CD4-positive, alpha-beta T cell (primary cell): ENCODE measurements at places on chromosomes 3 and 15.

GRCh38 chr3:160464971-160465370 is 15.4 kb upstream of the TRIM59 start:
- no peak for DNase-seq

- DNase-seq: no peak
These were observed 85.4 kb downstream of the TIGIT start for GRCh38 chr3:114379266-114379665.

- DNase-seq: no peak
These were observed 60.9 kb downstream of the NOX5 start for GRCh38 chr15:69075440-69075839.

GRCh38 chr3:49805897-49806701 is 3.0 kb downstream of the INKA1 start:
- no peak for DNase-seq

DNA sequence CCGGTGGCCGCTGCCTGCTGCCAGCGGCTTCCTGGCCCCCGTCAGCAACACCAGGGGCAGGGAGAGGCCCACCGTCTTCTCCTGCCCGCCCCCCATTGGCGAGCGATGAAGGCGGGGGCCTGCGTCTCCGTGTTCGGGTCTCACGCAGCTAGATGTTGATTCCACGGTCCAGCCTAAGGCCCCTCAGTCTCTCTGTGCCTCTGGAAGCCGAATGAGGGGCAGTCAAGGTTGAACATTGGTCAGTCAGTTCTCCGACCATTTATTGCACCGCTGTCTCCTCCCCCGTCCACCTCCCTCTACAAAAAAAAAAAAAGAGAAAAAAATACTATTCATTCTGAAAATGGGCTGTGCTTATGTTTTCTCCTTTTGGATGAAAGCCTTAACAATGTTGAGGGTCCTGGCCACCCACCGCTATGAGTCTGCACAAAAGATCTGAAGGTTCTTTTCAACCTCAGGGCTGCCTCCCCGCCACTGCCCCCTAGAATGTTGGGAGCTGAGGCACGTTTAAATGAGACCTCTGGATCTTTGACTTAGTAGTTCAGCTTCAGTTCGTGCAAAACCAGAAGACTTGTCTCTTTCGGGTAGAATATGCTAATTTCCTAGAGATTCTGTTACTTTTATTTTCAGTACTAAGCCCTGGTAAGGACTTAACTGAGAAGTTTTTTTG is 736 bp downstream of the IREB2 start:
- no peak for DNase-seq

DNA sequence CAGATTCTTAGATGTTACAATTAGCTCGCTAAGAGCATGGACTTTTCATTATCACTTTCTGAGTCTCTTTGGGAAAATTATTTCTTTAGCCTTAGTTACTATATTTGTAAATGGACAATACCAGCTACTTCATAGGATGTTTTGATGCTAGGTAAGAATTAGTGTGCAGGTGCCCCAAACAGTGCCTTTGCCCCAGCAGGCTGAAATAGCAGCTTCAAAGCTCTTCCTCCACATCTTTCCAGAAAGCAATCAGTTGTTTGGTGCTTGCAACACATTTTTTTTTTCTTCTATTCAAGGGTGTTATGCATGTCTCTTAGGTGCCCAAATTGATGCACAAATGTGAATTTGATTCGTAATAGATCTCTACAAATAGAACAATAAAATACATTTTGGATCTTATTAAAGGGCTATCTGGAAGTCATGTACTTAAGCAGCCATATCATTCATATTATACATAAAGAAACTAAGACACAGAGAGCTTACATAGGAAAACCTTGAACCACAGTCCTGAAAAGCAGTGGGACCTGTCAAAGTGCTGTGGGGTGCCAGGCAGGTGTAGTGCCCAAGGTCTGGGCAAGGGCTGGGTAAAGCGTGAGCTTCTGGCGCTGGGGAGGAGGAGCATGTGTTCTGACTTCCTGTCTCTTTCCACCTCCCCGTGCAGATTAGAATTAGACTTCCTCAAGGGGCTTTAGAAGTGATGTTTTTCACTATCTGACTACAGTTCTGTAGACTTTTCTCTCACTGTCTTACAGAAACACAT is 62.9 kb downstream of the FNDC3B start:
- peak; percentile 25 for DNase-seq

- no peak for DNase-seq
These were observed 213.8 kb downstream of the RPLP1 start for GRCh38 chr15:69666441-69666882.

DNA sequence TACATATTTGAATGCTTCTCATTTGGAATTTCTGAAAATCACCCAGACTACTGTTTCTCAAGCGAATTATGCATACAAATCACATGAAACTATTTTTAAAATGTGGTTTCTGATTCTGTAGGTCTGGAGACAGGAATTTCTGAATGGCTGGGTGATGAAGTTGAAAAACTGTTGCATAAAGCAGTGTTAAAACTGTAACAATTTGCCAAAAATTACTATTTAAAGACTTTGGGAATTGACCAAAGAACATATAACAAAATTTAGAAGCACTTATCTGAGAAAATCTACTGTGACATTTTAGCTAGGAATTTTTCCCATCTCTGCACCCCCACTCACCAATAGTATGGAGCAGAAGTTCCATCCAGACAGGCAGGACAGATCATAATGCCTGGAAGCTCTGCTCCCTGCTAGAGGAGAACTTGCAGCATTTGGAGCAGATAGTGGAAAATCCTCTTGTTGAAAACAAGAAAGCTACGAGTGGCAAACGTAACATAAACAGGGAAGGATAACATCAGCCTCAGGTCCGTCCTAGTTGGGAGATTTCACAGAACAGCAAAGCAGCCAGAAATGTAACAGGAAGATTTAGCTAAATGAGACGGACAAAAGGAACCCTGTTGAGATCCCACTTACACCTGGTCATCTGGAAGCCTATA is 132.3 kb upstream of the MCTP2 start:
- no peak for DNase-seq

DNA sequence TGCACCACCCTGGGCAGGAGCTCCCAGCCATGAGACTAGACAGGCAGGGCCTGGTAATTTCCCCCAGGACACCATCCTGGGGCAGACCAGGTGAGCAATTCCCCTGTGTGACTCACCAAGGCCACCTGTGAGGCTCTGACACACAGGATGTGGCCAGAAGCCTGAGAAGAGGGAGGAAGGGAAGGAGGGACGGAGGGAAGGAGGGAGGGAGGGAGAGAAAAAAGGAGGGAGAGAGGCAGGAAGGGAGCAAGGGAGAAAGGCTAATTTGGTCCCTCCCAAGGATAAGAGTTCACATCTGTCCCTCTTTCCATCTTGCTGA is 25.9 kb downstream of the WNT7A start:
- no peak for DNase-seq

- no peak for DNase-seq
These were observed 169.4 kb downstream of the SHQ1 start for GRCh38 chr3:72678867-72679266.

GRCh38 chr3:129384594-129385323 is 43.7 kb downstream of the EFCAB12 start:
- no peak for DNase-seq

DNA sequence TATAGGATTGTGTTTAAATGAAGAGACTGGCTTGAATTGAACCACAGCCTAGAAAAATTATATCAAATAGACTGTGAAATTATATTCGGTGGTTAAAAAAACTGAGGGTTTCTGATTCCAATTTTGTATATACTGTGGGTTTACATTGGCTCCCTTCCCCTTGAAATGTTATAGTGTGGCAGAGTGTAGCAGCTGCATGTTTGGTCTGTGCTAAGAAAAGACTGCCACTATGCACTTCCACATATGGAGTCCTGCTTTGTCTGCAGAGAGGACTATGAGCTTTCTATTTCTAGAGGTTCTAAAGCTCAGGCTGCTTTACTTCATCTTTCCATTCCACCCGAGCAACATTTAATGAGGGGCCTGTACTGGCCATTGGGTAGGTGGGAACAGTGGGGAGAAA is 112.3 kb downstream of the P3H2 start:
- no peak for DNase-seq

- no peak for DNase-seq
These were observed 77.4 kb downstream of the FLNB start for GRCh38 chr3:58085616-58086015.

- DNase-seq: no peak
These were observed 347.7 kb upstream of the SATB1 start for GRCh38 chr3:18772699-18773305.

GRCh38 chr15:78290222-78290621 is 9.2 kb downstream of the SKIC8 start:
- no peak for DNase-seq

GRCh38 chr3:159711560-159712333 is 276.9 kb upstream of the IL12A start:
- no peak for DNase-seq

DNA sequence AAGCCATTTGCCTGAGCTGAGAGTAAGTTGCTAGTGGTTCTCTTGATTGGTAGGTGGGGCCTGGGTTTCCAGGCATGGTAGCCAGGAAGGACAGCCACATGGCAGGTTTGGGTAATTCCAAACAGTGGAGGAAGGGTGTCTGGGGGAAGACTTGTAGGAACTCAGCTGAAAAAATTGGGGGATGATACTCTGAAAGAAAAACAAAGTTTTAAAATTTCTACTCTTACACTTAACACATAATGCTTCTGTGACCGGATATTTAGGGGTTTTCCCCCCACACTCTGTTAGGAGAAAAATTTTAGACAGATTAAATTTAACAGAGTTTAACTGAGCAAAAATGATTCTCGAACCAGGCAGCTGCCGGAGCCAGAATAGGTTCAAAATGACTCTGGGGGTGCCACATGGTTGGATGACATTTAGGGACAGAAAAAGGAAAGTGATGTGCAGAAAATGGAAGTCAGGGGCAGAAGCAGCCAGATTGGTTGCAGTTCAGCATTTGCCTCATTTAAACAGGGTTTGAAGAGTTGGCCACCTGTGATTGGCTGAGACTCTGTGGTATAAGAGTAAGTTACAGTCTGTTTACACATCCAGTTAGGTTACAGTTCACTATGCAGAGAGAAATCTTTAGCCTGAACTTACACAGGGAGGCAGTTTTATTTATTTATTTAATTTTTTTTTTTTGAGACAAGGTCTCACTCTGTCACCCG is 8.1 kb downstream of the B2M start:
- DNase-seq: peak; percentile 52

GRCh38 chr3:188754267-188754666 is 417.5 kb upstream of the TPRG1 start:
- no peak for DNase-seq

DNA sequence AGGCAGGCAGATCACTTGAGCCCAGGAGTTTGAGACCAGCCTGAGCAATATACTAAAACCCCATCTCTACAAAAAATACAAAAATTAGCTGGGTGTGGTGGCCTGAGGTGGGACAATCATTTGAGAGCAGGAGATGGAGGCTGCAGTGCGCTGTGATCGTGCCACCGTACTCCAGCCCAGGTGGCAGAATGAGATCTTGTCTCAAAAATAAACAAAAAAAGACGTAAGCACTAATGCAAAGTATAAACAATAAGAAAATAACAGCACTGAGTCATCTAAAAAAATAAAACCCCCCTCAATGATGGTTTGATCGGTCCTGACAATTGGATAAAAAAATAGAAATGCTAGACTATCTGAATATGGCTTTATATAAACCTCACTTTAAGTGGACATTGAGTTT is 3.6 kb downstream of the PPP1R2 start:
- DNase-seq: no peak

- DNase-seq: no peak
These were observed 201.1 kb downstream of the NR1D2 start for GRCh38 chr3:24145981-24146822.

- DNase-seq: no peak
These were observed 224.1 kb upstream of the IL12A start for GRCh38 chr3:159764490-159765029.

DNA sequence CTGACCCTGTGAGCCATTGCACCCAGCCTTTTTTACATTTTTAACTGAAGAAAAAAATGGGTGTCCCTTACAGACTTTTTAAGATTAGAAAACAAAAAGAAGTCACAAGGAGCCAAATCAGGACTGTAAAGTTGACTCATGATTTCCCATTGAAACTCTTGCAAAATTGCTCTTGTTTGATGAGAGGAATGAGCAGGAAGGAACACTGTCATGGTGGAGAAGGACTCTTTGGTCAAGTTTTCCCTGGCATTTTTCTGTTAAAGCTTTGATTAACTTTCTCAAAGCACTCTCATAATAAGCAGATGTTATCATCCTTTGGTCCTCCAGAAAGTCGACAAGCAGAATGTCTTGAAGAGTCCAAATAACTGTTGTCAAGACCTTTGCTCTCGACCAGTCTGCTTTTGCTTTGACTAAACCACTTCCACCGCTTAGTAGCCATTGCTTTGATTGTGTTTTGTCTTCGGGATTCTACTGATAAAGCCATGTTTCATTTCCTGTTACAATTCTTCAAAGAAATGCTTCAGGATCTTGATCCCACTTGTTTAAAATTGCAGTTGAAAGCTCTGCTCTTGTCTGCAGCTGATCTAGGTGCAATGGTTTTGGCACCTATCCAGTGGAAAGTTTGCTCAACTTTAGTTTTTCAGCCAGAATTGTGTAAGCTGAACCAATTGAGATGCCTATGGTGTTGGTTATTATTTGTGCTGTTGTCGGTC is 369.4 kb downstream of the MAGI1 start:
- no peak for DNase-seq

DNA sequence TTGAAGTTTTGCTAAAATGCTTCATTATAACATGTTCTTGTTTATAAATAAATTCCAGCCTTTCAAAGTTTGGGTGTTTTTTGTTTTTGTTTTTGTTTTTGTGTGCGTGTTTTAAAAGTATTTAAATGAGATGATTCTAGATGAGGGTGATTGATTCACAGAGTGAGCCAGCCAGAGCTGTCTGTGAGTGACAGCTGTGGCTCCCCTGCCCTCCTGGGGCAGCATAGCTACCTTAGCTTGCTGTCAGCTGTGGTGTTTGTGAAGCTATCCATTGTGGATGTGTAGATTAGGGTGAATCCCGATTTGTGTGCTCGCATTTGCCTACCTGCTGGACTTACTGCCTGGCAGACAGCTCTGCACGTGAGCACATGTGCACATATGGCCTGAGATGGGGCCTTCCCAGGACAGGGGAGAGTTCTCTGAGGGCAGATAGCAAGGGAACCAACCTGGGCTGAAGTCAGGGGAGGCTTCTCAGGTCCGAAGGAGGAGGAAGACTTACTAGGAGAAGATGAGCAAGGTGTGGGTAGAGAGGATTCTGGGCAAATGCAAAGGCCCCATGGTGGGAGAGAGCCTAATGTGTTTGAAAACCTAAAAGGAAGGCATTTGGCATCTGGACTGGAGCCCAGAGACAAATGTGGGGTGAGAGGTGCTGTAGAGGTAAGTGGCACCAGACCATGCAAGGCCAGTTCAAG is 124.2 kb downstream of the EEFSEC start:
- DNase-seq: no peak

GRCh38 chr3:102057781-102058421 is 208.6 kb downstream of the NFKBIZ start:
- DNase-seq: peak; percentile 88

DNA sequence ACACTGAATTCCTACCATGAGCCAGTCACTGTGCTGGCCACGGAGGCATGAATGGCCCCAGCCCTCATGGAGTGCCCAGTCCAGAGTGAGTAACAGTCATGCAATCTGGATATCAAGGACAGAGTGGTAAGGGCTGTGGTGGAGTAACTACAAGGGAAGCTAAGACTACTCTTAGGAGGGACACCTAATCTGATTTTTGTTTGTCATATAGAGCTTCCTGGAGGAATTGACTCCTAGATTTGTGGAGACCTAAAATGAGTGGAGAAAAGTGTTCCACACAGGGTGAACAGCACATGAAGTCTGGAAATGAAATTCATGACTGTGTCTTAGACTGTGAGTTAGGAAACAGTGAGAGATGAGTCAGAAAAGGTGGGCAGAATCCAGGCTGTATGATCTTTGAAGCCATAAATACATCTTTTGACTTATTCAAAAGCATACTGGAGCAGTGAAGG is 219.9 kb downstream of the NFKBIZ start:
- no peak for DNase-seq
